ENCODE measurements at places on chromosomes 12 and 14.

GRCh38 chr14:53509276-53510244 lies 356.4 kb upstream of the DDHD1 start:
- no peak for DNase-seq

GRCh38 chr14:105252552-105253328 lies 4.4 kb downstream of the BTBD6 start:
- no peak for DNase-seq

DNA sequence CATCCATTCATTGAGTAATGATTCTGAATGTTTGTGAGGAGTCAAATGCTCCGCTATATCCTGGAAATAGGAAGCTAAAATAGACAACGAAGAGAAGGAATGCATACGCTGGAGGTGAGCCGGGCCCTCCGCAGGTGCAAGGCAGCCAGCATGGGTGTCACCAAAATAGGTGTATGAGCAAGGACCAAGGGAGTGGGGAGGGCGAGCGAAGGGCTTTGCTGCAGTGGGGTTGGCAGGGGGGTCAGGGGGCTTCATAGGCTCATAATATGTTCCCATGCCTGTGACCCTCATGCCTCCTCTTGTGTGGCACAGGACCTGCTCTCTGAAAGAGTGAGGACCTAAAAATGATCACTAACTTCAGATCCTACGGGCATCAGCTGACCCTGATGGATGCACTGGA lies 73.0 kb downstream of the PRMT8 start:
- DNase-seq: no peak

DNA sequence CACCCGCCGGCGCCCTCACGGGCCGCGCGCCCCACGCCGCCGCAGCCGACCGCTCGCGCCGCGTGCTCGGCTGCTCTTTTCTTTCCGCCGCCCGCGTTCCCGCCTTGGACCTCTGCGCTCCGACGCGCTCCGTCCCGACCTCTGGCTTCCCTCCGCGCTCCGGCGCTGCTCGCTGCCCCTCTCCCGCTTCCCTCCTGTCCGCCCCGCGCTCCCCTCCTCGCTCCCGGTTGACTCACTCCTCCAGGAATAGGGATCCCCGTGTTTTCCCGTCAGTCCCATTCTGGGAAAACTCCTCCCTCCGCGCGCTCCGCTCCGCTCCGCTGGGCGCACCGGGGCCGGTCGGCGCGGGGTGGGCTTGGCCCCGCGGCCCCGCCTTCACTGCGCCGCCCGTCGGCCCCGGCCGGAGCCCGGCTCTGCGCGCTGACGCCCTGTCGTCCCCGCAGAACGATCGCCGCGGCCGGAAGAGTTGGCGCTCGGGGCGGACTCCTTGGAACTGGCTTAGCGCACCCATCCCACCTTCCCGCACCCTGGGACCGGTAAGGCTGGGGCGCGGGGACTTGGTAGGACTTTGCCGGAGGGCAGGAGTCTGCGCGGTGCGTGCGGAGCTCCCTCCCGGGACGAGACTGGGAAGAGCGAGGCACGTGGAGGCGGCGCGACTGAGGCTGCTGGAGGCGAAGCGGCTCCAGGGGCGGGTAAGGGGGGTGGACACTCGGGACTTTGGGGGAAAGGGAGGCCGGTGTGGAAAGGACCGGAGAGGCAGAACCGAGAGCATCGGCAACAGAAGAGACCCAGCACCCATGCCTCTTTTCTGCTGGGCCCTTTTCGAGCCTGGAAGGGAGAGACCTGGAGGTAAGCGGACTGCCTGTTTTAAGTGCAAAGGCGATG lies 550 bp downstream of the TEAD4 start:
- no peak for DNase-seq

GRCh38 chr12:101951002-101951670 lies 73.8 kb downstream of the DRAM1 start:
- DNase-seq: no peak

GRCh38 chr14:60656686-60657455 lies 7.6 kb upstream of the SIX1 start:
- DNase-seq: peak; percentile 31

- no peak for DNase-seq
These were observed 62.9 kb downstream of the HSPB8 start for GRCh38 chr12:119241580-119242169.

DNA sequence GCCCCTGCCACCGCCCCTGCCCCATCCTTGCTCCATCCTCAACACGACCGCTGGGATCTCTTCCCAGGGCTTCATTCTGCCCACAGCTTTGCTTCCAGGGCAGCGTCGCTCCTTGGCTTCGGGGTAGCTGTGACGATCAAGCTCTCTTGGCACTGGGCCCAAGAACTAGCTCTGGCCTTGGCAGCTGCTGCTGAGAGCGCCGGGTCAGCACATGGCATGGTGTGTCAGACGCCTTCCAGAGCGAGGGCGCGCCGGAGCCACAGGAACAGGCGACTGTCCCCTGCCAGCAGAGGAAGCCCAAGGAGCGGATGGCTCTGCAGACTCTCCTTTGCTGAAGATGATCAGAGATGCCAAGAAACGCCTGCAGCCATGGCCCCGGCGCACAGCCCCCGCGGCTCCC lies 15.9 kb downstream of the RAB35 start:
- no peak for DNase-seq

DNA sequence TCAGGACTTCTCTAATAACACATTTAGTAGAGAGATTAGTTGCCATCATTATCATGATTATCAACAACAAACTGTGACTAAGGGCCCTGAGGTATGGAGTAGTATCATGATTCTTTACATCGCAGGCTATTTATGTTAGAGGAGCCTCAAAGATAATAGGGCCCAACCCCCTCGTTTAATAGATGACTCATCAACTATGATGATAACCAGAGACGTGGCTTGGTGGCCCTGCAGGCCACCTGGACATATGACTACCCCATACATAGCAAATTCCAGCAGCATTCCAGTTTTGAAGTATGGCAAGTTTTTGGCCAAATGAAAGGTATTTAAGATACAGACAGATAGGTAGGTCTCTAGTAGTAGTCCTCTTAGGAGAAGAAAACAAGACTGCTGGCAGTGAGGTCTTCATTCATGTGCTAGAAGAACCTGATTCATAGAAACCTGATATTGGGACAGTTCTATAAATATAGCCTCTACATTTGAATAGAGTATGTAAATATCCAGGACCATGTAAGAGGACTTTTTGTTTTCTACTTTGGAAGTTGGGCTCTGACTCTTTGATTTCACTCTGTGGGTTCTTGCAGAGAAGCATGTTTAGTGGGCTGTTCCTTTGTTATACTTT lies 5.6 kb downstream of the RIC8B start:
- DNase-seq: no peak

GRCh38 chr12:114672817-114673168 lies 11.2 kb downstream of the TBX3 start:
- no peak for DNase-seq

DNA sequence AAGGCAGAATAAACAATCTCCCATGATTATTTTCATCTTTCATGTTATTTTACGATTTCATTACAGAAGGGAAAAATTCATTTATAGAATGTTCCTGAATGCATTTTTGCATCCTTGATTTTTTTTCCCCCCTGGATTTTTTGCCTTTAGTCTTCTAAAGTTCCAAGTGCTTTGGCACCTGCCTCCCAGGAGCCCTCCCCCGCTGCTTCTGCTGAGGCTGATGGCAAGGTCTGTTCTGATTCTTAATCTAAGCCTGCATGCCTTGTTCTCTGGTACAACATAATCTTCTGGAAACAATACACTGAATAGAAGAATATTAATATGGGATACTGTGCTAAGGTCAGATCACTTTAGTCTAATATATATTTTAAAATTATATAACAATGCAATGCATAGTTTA lies 18.0 kb downstream of the YARS2 start:
- DNase-seq: no peak

DNA sequence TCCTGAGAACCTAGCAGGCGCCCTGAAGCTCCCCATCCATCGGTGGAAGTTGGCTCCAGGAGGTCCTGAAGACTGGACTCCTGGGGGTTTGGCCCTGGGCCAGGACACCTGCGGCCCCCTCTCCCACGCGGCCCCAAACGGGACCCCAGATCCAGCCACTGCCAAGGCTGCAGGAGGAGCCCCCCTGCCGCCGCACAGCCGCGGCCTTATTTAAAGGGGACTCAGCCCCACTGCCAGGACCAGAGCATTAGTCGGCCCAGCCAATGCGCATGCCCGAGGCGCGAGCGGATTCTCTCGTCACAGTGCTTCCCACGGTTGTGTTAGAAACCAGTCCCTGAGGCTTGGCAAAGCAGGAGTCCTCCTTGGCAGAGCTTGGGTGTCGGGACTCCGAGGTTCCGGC lies 775.2 kb upstream of the ALG10B start:
- DNase-seq: no peak

DNA sequence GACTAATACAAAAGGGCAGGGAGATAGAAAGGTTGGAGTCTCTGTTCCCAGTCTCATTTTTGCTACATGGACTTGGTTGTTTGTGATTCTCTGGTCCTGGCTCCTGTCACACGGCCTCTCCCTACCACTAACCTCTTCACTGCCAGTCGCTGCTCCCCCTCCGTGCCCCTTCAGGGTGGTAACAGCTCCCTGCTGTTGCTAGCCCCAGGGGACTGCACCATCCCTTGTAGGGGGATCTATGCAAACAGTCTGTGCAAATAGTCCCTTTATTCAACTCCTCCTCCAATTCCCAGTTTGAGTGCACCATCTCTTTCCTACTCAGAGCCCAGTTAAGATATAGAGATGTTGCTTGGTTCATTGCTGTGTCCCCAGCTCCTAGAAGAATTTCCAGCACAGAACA lies 51.1 kb downstream of the CCDC60 start:
- no peak for DNase-seq

DNA sequence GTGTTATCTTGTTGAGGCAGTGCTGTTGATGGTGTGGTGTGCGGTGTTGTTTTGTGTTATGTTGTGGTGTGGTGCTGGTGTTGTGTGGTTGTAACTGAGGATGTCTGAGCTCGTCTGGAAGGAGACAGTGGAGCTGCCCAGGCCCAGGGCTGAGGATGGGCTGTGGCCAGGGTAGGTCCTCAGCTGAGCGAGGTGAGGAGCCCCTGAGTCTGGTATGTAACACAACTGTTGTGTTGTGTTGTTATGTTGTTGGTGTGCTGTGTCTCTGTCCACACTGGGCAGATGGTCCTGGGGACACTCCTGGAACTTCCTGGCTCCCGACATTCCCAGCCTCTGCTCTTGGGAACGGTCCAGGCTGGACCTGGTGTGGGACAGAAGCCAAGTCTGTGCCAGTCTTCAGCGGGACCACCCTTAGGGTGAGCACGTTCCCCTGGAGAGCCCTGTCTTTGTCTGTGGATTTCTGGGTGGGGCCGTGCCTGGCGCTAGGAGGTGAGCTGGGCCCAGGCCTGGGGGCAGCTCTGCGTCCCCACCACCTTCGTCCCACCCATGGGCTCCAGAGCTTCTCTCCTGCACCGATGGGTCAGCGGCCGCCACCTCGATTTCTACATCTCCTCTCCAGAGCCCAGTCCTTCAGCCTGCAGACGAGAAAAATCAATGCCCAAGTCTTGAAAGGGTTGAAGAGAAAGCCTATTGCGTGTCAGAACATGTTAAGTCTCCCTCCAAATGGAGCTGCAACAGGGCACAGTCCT lies 27.4 kb upstream of the SFSWAP start:
- DNase-seq: no peak

DNA sequence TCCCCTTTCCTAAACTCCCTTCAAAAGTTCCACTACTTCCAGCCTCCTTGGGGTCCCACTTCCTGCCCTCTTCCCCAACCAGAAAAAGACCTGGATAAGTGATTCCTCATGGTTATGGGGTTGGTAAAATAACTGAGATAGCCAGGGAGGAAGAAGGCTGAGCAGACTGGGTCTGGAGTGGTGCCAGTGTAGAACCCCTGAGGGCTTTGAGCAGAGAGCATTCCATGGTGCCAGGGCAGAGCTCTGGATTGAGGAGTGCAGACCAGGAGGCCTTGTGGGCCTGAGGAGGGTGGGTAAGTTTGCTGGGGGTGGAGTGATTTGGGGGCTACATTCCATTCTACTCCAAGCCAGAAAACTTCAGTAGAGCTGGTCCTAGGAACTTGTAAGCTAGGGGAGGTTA lies 9.5 kb upstream of the CISTR start:
- DNase-seq: no peak

GRCh38 chr12:66596199-66596598 lies 82.7 kb downstream of the GRIP1 start:
- no peak for DNase-seq

GRCh38 chr14:93893661-93894261 lies 33.4 kb upstream of the FAM181A start:
- no peak for DNase-seq

GRCh38 chr12:50971946-50972345 lies 19.6 kb downstream of the HIGD1C start:
- DNase-seq: no peak

GRCh38 chr12:105288311-105288996 lies 42.0 kb upstream of the C12orf75 start:
- DNase-seq: no peak

GRCh38 chr14:87084908-87085307 lies 908.1 kb downstream of the GALC start:
- no peak for DNase-seq

- no peak for DNase-seq
These were observed 185.6 kb upstream of the NAV3 start for GRCh38 chr12:77644915-77645605.

- no peak for DNase-seq
These were observed 2.0 kb downstream of the DYRK2 start for GRCh38 chr12:67650388-67651131.

DNA sequence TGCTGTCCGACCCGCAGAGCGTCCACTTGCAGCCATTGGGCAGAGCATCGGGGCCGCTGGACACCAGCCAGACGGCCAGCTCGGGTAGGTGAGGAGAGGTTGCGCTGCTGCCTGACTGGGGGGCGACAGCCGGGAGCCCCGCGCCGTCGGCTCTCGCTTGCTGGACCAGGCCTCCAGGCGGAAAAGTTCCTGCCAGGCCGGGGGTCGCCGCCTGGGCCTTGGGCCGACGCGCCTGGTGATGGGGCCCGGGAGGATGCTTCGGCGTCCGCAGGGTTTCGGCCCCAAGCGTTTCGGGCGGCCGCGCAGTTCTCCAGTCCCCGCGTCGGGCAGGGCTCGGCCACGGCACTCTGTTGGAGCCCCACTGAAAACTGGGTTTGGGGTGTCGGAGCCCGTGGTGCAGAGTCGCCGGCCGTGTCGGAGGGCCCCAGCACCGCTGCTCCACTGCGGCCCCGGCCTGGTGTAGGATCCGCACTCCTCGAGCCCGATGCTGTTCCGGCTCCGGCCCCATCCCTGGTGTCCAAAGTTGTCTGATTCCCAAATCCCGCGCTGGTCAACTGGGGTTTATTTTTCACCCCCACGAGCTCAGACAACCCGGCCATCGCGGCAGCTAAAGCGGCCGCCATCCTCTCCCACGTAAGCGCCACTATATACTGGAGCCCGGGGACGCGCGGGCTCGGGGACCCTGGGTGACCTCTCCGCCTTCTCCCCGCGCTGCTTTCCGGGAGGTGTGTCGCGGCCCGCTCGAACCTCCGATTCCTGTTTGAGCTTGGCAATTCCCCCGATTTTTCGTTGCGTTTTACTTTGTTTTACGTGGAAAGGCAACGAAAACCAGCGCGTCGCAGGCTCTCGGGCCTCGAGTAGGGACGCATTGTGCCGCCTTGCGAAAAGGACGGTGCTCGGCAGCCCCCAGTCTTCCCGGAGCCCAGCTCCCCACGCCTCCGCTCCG lies 872 bp downstream of the VSX2 start:
- no peak for DNase-seq
